GM04503 (cell line): ENCODE measurements at places on chromosomes 11 and 22.

DNA sequence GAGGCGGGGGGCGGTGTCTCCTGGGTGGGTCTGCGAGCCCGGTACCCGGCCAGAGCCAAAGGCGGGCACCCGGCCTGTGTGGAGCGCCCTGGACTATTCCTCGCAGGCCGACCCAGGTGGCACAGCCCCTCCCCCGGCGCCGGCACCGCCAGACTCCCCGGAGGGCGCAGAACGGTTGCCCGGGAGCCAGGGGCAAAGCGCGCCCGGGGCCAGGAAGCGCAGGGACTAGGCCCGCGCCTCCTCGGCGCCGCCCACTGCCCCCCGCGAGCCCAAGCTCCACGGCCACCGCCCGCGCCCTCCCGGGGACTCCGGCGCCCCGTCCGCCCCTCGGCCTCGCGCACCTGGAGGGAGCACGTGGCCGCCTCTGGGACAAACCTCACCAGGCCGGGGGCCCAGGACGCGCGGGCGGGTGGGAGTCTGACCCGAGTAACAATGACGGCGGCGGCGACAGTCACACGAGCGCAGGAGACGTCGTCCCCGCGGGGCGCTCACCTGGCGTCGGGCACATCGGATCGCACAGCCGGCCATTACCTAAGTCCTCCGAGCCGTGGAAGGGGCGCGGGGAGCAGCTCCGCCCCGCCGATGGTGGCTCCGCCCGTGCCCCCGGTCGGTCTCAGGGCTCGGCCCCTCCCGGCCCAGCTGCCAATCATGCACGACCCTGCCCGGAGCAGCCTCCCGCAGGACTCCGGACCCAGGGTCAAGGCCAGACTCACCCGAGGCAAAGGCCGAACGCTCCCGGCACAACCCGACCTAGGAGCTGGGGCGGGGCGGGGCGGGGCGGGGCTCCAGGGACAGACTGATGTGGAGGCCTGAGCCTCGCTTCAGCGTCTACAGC lies 7.4 kb downstream of the PLXNB2 start:
- DNase-seq = no peak

- DNase-seq = no peak
These were observed 35.4 kb downstream of the SLN start for GRCh38 chr11:107676336-107677057.

- DNase-seq = no peak
These were observed 3.0 kb downstream of the TBRG1 start for GRCh38 chr11:124625504-124626168.

DNA sequence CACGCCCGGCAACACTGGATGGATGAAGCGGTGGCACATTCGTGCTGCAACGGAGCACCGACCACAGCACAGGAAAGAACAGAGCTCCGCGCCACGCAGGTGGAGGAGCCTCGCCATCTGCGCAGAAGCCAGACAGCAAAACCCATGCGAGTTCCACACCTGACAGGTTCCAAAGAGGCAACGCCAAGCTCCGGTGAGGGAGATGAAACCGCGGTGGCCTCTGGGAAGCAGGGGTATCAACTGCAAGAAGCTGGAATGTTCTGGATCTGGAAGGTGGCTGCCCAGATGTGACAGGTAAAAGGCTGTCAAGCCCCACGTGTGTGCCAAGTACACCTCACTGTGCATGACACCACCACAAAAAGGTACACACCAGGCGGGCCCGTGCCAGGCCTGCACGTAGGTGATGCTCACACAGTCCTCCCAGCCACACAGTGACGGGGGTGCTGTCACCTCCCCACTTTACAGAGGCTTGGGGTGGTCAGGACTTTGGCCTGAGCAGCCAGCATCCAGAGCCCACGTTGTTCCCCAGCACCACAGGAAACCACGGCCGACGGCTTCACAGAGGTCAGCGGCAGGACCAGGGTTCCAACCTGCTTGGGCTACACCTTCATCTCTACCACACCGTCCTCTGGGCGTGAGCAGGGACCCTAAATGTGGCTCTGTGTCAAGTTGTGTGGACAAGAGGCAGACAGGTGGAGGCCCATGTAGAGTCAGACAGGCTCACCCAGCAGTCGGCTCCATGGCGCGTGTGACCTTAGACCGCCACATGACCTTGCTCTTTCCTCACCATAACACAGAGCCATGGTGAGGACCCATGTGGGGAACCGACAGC lies 19.7 kb upstream of the EFCAB6 start:
- no peak for DNase-seq

DNA sequence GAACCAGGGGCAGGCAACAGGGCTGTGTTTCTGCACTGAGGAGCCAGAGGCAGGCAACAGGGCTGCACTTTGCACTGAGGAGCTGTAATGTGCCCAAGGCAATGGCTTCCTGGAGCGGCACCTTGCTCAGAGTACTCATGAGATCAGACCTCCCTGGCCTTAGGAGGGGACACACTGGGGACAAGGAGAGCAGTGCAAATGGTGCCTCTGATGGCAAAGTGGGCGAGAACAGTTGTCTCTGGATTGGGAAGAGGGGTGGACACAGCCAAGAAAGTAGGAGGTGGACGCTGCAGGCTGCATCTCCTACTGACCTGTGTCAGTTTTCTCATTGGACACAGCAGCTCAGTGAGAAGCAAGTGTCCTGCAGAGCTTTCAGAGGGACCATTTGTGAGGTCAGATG lies 1443.3 kb downstream of the TBC1D22A start:
- no peak for DNase-seq

DNA sequence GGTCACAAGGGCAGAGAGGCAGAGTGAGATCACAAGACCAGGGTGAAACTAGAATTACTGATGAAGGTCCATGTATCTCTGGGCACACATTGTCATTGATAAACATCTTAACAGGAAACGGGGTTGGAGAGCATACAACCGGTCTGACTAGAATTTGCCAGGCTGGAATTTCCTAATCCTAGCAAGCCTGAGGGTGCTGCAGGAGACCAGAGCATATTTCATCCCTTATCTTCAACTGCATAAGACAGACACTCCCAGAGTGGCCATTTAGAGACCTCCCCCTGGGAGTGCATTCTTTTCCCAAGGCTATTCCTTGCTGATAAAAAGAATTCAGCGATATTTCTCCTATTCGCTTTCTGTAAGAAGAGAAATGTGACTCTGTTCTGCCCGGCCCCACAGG lies 84.6 kb upstream of the IZUMO1R start:
- DNase-seq = no peak

GRCh38 chr11:78995171-78995570 lies 420.5 kb upstream of the NARS2 start:
- no peak for DNase-seq

- DNase-seq = no peak
These were observed 7.6 kb downstream of the IGF2 start for GRCh38 chr11:2131371-2132236.

DNA sequence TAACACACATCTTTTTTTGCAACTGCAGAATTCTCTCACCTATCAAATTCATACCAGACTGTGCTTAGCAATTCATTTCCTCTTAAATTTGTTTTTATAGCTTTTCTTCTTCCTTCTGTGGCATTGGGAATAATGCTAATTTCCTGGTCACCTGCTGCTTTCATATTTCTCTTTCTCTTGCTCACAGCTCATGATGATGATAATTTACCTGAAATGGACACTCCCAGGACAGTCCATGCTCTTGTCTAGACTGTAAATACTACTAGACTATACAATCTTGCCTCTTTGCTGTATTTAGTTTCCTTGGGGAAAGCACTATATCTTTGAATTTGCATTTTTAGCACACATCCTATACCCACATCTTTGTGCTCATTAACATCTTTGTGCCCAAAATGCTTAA lies 15.5 kb downstream of the CASP5 start:
- DNase-seq = no peak
